ENCODE measurements at places on chromosomes 1 and 21.
A peak's percentile ranks its signal among the peaks of the same experiment; 100 is the strongest.

DNA sequence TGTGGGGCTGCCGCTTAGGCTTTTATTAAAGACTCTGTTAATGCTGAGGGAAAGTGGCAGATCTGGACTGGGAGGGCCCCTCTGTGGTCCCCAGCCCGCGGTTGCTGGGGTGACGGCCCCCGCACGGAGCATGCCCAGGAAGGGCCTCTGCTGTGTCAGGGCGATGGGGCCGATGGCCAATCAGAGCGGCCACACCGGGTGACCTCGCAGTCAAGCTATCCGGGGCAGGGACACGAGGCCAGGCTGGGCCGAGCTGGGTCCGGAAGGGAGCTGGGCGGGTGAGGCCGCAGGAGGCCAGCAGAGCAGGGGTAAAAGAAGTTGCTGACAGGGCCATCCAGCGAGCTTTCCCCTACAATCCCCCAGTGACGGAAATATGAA is 145.1 kb downstream of the CASZ1 start:
- no peak for DNase-seq

- no peak for DNase-seq
These were observed 94.2 kb downstream of the KCNK1 start for GRCh38 chr1:233707880-233708815.

GRCh38 chr1:203225071-203225470 is 4.4 kb downstream of the CHIT1 start:
- DNase-seq: no peak

DNA sequence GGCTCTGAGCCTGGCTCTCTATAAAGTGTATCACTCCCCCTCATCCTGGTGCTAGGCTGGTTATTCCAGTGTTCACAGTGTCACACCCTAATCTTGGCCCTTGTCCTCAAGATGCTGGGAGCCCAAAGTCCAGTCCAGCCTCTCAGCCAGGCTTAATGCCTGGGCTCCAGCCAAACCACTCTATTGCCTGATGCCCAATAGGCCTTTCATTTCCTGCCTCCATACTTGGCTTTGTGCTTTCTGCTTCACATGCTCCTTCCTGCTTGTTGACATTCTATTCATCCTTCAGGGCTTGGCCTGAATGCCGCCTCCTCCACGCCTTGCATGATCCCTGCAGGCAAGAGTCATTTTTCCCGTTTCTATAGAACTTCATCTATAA is 1.7 kb downstream of the KLHDC8A start:
- no peak for DNase-seq

- peak; percentile 25 for DNase-seq
These were observed 113.0 kb upstream of the TMPRSS2 start for GRCh38 chr21:41620982-41621381.

DNA sequence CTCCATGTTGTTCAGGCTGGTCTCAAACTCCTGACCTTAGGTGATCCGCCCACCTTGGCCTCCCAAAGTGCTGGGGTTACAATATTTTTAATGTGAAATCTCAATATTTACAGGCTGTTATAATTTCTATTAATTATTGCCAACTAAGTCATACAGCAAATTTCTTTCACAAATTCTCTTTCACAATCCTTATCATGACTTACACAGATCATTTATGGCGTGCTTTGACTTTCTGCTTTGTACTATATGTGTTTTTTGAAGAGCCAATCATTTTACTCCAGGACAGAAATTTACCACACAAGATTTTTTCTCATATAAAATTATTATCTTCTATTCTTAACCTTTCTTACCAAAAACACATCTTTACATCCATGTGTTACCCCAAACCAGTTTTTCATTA is 1729.9 kb downstream of the NCAM2 start:
- no peak for DNase-seq

GRCh38 chr1:85607126-85607920 is 26.8 kb downstream of the CCN1 start:
- DNase-seq: peak; percentile 100

- no peak for DNase-seq
These were observed 820 bp upstream of the TTF2 start for GRCh38 chr1:117059334-117059677.

- no peak for DNase-seq
These were observed 1.0 kb upstream of the AK4 start for GRCh38 chr1:65146908-65147423.

GRCh38 chr1:68103884-68104554 is 53.6 kb upstream of the DIRAS3 start:
- DNase-seq: no peak

- no peak for DNase-seq
These were observed 6.1 kb upstream of the SFN start for GRCh38 chr1:26856604-26857469.

GRCh38 chr21:26826801-26827200 is 18.4 kb downstream of the ADAMTS1 start:
- no peak for DNase-seq

DNA sequence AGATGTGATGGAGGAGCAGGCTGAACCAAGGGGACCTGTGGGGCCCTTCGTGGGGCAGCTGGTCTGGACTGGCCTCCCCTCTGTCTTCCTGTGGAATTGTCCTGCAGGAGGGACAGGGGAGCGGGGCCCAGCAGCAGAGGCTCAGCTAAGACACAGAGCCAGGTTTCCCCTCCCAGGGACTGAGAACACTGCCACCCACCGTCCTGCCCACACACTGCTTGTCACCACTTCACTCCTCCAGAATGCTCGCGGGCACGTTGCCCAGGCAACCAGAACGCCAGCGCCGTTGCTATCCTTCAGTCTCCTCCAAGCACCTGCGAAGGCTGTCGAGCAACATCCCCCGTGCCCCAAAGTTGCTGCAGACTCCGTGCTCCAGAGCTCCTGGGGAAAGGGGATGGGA is 46.4 kb downstream of the AJAP1 start:
- no peak for DNase-seq

- no peak for DNase-seq
These were observed 299.1 kb upstream of the NRIP1 start for GRCh38 chr21:15363921-15364320.

DNA sequence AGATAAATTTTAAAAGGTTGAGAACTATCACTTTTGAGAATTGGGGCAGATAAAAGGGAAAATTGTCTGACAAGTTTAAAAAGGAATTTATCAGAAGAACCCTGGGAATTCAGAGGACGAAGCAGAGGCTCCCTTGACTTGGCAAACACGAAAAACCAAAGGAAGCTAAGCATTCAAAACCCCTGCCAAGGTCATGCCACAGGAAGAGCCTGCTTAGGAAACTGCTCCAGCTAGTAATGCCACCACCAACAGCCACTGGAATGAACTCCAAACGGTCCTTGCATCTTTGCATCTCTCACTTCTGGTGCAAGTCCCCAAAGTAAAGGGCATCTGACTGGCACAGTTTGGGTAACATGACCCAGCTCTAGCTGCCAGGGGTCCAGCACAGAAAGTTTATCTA is 7.2 kb downstream of the GPBP1L1 start:
- DNase-seq: no peak

GRCh38 chr1:160610569-160611242 is 31.4 kb upstream of the CD84 start:
- DNase-seq: no peak

- no peak for DNase-seq
These were observed 18.3 kb downstream of the S100A11 start for GRCh38 chr1:152018537-152018936.

- no peak for DNase-seq
These were observed 536.8 kb downstream of the KCNT2 start for GRCh38 chr1:196071447-196071846.

DNA sequence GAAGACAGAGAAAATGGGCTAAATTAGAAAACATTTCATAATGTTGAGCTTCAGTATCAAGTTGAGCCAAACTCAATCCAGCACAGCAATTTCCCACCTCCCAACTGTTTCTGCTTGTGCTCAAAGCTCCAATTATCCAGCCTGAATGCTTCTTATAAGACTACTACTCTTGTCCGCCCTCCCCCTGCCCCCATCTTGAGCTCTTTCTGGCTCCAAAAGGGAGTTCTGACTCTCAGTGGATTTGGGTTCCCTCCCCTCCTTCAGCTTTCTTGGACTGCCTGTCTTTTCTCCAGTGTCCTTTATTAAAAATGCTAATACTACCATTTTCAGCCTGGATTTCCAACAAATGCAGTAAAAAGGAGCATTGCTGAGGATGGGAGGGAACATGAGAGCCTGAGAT is 174.8 kb downstream of the ASTN1 start:
- DNase-seq: no peak

DNA sequence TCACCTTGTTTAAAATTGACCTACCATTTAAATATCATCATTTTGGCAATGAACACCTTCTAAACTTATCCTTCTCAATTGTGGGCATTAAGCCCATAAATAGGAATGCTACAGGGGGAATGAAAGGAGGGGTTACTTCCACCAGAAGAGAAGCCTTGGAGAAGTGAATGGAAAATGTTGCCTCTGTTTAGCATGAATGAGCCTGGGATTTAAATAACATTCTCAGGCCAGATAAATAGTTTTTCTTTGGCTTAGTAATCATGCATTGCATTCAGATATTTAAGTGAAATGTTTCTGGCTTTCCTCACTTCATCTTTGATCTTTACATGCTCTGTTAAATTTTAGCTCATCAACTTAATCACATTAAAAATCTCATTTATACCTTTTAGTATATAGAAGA is 284.3 kb upstream of the FMN2 start:
- no peak for DNase-seq

DNA sequence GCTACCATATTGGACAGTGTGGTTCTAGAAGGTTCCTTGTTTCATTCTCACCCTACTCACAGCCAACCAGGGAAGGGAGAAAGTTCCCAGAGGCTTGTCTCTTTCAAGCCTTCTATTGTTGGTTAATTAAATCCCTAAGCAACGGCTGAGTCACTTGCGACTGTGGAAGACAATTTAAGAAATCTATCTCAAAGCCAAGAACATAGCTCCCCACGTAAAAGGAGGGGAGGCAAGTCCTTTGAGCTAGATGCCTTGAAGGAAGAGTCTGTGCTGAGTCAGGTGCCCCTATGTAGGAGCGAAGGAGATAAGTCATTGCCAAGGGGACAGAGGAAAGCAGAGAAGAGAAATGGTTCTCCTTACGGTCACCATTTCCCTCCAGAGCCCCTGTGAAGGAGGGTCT is 79.4 kb upstream of the PPP2R5A start:
- no peak for DNase-seq

DNA sequence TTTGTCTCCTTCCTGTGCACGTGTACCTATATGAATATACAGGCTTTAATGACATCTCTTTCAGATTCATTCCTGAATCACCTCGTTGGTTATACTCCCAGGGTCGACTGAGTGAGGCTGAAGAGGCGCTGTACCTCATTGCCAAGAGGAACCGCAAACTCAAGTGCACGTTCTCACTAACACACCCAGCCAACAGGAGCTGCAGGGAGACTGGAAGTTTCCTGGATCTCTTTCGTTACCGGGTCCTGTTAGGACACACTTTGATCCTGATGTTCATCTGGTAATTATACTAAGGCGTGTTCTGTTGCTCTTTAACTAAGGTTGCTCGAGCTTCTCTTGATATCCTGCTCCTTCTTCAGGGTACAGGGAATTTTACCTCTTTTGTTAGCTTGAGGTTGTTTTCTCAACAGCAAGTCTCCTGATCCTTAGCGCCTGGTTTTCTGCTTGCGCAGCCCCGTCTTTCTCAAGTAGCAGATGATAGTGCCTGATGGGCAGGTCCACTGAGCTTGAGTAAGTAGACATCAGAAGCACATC is 55.1 kb downstream of the SLC22A15 start:
- DNase-seq: no peak

DNA sequence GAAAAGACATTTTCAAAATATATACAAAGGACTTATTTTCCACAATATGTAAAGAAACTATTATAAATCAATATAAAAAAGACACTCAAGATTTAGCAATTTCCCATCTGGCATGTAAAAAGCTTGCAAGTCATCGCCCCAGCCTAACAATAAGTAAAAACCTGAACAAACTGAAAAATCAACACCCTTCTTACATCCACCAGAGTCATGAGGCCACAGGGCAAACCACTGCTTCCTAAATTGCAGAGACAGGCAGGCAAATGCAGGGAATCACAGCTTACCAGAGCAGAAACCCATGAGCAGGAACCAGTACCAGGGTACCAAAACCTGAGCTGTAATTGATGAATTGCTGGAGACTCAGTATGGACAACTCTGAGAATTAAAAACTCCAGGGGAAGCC is 16.7 kb upstream of the WNT2B start:
- no peak for DNase-seq

DNA sequence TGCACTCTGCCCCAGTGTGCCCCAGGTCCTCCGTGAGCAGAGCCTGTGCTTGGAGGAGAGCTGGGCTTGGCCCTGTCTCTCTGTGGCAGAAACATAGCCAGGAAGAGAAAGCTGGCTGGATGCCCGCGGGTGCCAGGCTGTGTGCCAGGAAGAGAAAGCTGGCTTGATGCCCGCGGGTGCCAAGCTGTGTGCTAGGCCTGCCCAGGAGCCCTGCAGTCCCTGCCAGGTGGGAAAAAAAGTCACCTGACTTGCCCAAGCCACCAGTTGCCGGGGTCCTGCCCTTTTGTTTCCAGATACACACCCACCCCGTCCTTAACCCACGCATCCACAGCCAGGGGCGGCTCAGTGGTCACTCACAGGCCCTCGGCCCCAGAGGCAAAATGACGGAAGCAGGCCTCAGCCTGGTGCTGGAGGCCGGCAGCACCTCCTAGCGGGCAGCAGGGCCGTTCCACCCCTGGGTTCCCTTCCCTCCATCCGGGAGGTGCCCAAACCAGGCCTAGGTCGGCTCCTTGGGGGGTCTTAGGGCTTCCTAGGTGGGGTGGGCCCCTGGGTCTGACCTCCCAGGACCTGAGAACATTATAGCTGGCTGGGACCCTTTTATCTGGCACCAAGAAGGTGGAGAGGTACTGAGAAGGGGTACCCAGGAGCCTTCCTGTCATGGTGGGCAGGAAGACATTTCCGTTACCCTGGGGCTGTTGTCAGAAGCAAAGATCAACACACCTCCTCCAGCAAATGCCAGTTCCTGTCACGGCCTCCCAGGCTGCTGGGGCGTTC is 9.1 kb downstream of the ITGB2 start:
- no peak for DNase-seq

- no peak for DNase-seq
These were observed 20.5 kb downstream of the TRABD2B start for GRCh38 chr1:47976728-47977127.

DNA sequence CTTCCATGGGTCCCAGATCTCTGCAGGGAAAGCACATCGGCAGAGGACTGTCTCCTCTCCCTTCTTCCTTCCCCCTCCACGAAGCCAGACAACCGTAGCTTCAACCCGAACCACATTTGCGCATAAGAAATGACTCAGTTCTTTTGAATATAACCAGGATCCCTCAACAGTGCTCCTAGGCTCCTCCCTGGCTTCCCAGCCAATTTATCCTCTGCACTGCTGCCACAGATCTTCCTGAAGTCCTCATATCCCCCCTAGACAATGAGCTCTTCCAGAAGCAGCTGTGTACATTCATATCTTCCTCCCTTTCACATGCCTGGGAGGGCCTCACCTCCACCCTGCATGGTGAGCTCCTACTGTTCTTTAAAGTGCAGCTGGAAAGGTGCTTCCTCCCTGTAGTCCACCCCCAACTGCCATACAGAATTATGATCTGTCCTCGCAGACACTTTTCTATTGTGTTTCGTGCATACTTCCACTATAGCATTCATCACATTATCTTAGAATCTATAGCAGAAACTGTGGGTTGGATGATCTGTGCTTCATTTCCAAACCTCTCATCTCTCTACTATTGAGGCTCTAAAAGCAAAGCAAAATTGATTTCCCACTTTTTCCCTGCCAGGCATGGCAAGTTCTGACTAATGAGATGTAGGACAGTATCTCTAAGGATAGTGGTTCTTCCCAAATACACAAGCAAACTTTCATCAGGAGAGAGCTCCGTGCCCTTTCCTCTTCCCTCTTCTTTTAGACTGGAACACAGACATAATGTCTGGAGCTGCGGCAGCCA is 179.3 kb upstream of the HMGB4 start:
- DNase-seq: no peak

GRCh38 chr21:16154951-16155635 is 425.3 kb downstream of the USP25 start:
- DNase-seq: no peak

GRCh38 chr1:87030740-87031690 is 116.6 kb downstream of the HS2ST1 start:
- no peak for DNase-seq

Measured in AG09309 (cell line).